ENCODE measurements at places on chromosomes 3 and 15.

GRCh38 chr3:16178628-16178988, 4.1 kb downstream of the GALNT15 start:
- no peak for DNase-seq

GRCh38 chr3:70550723-70551319, 238.4 kb upstream of the MDFIC2 start:
- DNase-seq, result no peak

DNA sequence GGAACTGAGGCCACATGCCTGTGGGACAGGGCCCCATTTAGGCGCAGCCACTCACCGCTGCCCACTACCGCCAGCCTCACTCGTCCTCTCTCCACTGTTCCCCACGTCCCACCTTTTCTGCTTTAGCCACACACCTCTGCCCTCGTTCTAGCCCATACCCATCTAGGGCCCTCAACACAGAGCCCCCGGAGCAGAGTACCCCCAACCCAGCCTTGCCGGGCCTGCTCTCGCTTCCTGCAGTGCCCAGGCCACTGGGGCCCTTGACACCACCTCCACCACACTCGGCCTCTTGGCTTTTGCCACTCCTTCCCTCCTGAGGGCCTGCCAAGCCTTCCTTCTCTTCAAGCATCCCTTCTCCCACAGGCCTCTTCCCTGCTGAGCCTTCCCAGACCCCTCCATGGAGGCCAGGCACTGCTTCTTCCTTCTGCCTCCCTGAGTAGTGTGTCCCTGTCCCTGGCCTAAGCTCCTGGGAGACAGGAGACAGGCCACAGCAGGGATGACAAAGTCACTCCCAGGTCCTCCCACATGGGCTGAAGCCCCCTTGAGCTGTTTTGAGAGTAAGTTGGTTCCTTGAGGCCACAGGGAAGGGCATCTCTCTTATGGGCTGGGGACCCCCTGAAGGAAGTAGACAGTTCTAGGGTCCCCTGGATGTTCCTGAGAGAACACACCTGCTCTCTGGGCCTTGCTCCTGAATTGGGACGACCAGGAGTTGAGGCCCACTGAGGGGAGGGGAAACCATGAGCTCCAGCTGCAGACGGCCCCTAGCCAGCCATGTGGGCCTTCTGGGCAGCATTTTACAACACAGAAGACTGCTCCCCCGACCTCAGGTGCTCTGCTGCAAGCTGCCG, 4.4 kb downstream of the PRSS50 start:
- DNase-seq, result no peak

- no peak for DNase-seq
Measured at GRCh38 chr3:42688016-42688415, 2.7 kb downstream of the KLHL40 start.

DNA sequence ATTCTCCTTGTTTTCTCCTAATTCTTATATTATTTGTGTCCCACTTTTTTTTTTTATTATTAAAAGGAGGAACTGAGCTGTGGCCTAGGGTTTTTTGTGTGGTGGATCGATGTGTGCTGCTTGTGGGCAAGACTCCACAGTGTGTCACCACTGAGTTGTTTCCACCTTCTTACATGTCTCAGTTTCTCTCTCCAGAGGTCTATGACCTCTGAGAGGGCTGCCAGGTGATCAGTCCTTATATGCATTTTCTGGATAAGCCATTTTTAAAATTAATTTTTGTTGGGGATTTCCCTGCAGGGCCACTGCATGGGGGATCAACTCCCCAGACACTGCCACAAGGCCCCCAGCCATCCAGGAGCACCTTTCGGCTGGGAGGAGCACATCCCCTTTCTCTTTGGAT, 27.8 kb downstream of the IQCF6 start:
- no peak for DNase-seq

DNA sequence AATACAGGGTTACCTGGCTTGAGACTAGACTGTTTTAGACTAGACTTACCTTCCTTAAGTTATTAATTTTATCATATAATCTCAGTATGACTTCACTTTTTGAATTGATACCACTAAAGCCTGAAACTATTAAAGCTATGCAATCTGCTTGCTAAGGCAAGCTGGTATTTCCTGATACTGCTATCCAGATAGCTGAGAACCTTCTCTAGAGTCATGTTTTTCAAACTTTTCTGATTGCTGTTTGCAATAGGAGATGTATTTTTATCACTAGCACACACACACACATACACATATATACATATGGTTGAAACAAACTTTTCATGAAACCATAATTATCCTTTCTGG, 9.3 kb upstream of the MAGI1 start:
- no peak for DNase-seq

- DNase-seq, result no peak
Measured at GRCh38 chr15:70576696-70577095, 186.7 kb downstream of the UACA start.

GRCh38 chr3:87191641-87192040, 35.5 kb upstream of the CHMP2B start:
- DNase-seq, result no peak

DNA sequence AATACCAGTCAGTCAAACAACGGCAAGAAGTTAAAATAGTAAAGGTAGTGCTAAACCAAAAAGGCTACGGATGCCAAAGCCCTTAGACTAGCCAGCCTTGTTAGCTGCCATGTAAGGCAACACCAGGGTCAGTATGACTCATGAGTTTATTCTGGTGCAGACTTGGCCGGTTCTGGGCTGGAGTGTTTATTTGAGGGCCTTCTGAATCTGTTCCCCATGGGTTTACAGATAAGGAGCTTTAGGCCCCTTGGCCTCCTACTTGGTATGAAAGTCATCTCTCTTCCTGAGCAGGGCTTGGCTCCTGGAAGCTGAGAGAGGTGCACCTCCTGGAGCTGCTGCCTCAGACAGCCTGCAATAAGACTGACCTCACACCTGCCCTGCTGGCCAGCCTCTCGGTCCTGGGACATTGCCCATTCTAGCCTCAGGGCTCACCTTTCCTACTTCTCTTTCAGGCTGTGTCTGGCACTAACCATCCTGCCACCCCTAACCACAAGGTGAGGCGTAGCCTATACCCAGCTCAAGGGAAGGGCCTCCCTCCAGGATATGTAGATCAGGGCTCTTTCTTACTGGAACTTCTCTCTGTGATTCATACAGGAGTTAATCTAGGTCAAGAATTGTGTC, 10.4 kb upstream of the RTP1 start:
- no peak for DNase-seq

DNA sequence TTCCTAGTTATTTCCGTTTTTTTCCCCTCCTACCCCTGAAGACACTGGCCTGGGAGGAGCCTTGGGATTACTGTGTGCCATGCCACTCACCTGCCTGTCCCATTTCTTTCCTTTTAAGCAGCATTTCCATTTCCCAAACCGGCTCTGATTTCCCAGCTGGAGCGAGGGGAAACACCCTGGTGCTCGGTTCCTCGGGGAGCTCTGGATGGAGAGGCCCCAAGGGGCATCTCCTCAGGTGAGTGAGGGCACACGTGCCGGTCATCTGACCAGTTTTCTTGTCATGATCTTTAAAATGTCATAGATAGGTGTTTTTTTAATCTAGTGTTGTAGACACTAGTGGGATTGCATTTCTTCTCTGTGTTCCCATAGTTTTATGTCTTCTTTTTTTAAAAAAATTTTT, 2.7 kb downstream of the ZNF662 start:
- no peak for DNase-seq

DNA sequence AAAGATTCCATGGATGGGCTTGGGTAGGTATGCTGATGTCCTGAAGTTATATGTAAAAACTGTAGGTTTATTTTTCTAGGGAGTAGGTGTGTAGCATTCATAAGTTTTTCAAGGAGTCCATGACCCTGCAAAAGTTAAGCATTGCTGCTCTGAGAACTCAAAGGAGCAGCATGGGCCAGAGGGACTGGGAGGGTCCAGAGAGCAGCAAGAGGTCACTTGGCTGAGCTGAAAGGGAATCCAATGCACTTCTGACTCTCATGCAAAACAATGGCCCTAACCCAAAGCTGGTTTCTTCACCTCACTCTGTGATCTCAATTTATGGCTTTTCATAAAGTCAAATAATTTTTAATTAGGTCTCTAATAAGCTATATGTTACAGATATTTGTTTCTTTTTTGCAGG, 198.3 kb upstream of the GOLGA6L4 start:
- DNase-seq, result no peak

GRCh38 chr15:38885471-38885952, 320.9 kb upstream of the RASGRP1 start:
- DNase-seq, result no peak

DNA sequence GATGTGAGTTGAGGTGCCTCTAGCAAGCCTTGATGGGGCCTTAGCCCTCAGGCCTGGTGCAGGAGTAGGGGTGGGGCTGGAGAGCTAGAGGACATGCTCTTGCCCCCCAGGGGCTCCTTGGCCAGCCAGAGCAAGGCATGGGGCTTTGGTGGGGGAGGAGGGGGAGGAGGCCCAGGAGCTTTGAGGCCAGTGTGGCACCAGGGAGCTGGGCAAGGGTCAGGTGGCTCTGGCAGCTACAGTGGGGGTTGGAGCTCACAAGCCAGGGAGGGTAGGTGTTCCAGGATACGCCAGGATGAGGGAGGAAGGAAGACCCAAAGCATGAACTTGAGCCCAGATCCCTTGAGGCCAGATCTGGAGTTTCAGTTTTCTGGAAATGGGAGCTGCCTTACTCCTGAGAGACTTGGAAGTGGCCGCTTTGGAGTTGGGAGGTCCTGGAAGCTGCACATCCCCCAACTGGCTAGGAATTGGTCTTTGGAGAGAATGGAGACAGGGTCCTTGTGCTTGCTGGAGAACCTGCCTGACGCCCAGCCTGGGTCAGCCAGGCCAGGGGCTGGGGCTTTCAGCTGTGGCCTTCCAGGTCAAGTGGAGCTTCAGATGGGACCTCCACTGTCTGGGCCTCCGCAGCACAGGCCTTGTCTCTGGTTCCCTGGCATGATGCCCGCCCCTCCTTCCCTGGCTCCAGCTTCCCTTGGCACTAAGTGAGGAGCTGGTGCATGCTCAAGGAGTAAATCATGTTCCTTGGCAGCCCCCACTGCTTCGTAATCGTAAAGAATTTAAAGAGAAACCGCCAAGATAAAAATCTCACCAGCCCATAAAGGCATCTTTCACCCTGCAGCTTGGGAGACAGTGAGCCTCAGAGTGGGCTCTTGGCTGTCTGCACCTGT, 8.7 kb downstream of the SEMA3F start:
- DNase-seq, result no peak

- DNase-seq, result no peak
Measured at GRCh38 chr3:14403619-14404155, 1.3 kb downstream of the SLC6A6 start.

GRCh38 chr3:138625707-138626365, 17.3 kb downstream of the FAIM start:
- DNase-seq, result no peak

All from mesothelial cell of epicardium (in vitro differentiated cells).